Stimulated activated CD8-positive, alpha-beta memory T cell treated with anti-CD3 and anti-CD28 coated beads, Interleukin-15, amount 100 ng/mL, for 1 hour (primary cell): ENCODE measurements at places on chromosomes 3 and 15.

DNA sequence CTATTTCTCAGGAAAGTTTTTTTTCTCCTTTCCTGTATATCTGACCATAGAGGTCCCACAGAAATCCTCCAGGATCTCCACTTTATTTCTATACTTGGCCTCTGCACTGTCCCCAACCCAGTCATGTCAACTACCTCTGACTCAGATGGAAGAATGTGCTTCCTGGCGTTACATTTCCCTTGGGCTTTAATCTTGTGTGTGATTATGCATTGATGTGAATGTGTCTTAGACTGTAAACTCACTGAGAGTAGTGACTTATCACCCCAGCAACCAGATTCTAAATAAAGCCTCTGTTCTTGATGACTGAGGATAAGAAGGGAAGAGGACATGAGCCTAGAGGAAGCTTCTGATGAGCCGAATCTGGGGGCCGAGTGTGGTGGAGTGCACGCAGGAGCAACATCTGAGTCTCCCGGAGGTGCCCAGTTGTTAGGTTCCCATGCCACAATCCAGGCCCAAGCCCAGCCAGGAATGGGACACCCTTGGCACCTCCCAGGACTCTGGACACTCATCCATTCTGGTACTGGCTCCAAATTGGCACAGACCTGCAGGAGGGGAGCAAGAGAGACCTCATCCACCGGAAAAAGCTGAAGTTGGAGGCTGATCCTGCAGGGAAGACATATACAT, 32.1 kb upstream of the HEG1 start:
- DNase-seq: no peak

- DNase-seq: no peak
Measured at GRCh38 chr3:182323126-182323700, 470.1 kb upstream of the ATP11B start.

DNA sequence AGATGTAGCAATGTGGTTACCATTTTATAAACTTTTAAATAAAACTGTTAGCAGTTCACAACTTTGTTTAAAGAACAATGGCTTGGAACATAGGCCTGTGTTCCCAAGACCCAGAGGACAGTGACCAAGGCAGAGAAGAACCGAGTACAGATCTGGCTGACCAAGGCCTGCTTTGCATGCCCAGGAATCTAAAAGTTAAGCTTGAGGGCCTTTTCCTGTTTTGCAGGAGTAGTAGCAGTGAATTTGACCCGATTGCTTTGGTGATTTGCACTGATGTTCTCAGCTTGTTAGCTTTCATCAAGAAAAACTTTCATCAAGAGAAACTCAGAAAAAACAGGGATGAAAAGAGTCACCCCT, 9.9 kb downstream of the FILIP1L start:
- DNase-seq: no peak

- DNase-seq: no peak
Measured at GRCh38 chr15:68091743-68092142, 37.6 kb downstream of the PIAS1 start.
